ENCODE measurements at places on chromosomes 16 and 17. TPM values are rescaled to one million over a fixed set of nuclear protein-coding genes. Genes with fewer than 3 reads are reported as not detected.

DNA sequence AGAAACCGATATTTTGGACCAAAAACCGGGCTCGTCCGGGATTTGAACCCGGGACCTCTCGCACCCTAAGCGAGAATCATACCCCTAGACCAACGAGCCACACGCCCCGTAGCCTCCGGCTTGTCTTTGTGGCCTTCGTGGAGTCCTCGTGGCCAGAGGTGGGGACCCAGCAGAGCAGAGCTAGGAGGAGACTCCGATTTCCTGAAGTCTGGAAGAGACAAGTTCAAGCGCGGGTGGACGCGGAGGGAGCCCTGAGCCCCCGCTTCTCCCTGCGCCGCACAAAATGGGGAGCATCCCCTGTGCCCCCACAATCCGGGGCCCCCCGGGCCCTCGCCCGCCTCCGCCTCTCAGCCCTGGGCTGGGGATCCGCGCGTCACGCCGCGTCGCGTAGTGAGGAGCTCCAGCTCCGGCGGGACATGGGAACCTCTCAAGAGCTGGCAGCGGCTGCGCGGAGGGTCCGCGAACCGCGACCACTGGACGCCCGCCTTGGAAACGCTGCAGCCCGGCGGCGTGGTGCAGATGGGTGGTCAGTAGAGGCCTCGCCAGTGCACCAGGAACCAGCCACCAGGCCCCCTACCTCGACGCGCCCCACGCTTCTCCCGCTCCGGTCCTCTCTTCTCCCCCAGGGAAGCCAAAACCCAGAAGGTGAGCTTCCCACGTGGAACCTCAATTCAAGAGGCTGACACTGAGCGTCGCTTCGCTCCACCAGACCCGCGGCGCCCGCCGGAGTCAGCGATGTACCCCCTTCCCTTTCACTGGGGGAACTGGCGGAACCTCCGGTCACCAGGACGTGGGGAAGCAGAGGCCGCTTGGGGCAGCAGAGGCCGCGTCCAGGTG lies 5.2 kb upstream of the OR1F1 start:
- peak; percentile 60 for DNase-seq

DNA sequence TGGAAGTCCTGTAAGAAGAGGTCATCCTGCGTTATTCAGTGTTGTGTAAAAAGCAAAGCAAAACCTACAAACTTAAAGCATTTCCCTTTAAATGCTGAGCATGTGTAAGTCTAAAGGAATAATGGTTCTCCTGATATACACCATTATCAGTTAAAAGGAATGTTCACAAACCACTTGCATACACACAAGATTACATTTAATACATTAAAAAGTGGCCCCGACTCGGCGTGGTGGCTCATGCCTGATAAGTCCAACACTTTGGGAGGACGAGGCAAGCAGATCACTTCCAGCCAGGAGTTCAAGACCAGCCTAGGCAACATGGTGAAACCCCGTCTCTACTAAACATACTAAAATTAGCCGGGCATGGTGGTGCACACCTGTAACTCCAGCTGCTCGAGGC lies 30.5 kb downstream of the CPPED1 start:
- DNase-seq = no peak

Gene C1QTNF1
- 3.4 TPM for total RNA-seq

Gene WIPF2
- total RNA-seq = 23.4 TPM

DNA sequence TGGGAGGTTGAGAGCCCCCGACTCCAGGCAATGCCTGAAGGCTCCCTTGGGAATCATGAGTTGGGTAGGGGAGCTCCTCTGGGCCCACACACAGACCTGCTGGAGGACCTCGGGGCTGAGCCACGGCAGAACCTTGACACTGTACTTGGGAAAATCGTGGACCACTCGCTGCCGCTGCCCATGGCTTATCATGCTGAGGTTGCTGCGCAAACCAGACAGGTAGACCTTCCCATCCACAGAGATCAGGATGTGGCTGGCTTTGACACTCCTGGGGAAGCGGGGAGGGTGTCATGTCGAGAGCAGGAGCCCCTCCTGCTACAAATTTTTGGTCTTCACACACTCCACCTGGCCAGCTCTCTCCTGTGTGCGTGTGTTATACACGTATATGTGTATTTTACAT lies 7.2 kb upstream of the LIMD2 start:
- DNase-seq = no peak

Gene PYDC1
- total RNA-seq = not detected

DNA sequence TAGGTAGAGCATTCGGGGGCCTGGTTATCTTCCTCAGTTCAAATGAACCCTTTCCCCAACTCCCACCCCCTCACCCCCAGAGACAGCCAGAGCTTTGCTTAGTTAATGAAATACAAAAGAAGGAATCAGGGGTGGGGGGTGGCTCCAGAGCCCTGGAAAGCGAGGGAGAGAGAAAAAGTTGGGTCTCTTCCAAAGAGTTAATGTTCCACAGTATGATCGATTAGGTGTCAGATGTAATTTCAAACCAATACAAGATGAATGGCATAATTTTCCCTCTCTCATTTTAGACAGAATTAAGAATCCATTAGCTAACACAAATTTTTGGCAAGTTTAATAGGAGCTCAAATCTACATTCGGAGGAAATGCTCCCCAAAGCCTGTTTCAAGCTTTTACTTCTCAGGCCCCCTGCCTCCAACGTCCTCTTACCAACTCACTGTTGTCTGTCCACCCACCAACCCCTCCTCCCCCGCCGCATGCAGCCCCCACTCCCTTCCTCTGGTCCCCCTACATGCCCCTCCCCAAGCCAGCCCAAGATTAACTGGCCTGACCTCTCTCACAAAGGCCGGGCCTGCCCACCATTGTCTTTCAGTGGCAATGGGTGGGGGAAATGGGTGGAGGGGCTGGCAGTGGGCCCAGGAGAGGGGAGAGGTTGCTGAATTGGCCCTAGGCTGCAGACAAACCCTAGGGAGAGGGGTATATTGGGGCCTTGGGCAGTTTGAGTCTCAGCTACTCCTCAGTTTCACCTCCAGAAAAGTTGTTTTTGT lies 28.2 kb downstream of the NEUROD2 start:
- DNase-seq = no peak

DNA sequence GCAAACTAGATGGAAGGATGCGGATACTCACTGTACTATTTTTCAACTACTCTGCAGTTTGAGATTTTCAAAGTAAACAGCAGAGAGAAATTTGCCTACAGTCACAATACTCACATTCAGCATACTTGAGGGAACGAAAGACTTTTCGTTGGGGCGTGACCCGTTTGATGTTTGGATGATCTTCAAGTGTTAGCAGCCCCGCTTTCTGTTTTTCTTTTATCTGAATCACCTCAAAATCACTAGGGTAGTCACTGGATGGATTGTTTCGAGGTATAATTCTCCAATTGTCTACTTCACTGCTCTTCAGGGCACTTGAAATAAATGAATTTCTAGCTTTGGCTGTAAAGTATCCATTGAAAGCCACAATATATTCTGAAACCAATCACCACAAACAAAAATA lies 17.8 kb downstream of the MBTPS1 start:
- no peak for DNase-seq

- no peak for DNase-seq
Measured at GRCh38 chr16:73432850-73433730, 385.2 kb upstream of the ZFHX3 start.

DNA sequence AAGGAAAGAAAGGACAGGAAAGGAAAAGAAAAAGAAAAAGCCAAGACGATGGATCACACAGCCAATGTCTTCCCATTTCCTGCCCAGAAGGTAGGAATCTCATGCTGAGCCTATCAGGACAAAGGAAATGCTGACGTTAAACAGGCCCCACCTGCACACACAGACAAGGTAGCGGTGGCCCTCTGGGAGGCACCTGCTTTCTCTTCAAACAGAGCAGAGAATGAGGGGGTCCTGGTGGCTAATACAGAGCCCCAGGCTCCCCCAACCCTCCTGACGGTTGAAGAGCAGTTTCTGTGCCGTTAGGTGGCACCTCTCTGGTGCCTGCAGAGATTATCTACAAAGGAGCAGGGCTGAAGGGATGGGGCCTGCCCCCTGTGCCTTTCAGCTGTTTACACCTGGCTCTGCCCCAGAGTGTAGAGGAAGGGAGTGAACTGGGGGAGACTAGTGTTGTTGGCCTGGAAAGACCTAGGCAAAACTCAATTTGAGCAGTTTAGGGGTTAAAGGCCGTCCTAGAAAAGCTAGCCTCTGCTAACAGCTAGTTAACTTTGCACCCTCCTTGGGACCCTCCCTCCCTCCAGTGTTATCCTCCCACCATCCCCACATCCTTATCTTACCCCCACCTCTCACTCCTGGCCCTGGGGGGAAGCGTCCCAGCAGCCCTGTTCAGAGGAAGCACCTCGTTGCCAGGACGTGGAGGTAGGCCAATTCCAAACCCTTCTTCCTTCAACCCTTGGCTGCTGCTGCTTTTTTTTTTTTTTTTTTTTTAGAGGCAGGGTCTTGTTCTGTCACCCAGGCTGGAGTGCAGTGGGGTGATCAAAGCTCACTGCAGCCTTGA lies 56.3 kb downstream of the ARHGAP27 start:
- no peak for DNase-seq

DNA sequence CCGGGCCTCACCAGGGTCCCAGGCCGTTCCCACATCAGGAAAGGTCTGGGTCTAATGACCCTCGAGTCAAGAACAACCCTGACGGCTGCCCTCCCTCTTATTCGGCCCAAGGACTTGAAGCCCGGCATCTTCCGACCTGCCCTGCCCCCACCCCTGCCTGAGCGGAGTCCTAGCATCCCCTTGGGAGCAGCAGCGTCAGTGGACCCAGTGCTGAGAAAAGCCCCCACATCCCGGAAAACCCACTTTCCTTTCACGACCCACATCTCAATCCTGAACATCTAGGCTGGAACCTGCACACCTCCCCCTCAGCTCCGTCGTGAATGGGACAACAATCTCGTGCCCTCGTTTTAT lies 769 bp downstream of the TMEM88 start:
- DNase-seq = no peak
